Stimulated activated CD8-positive, alpha-beta memory T cell treated with anti-CD3 and anti-CD28 coated beads, Interleukin-15, amount 100 ng/mL, for 1 hour (primary cell): ENCODE measurements at places on chromosomes 2 and 18.

DNA sequence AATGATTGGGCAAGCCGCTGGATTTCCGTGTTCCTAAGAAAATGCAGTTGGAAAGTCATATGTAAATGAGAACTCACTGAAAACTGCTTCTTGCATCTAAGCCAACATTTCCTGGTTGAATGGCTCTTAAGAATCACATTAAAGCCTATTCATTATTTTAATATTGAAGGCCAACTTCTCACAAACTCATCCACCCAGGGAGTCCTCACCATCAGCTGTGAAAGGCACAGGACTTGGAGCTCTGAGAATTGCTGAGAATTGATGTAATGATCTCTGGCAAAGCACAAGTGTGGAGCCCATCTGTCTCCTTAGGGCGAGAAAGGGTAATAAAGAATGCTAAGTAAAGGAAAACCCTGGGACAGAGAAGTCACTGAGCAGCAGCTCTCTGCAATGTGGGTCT, 55.9 kb upstream of the APCDD1 start:
- no peak for DNase-seq

DNA sequence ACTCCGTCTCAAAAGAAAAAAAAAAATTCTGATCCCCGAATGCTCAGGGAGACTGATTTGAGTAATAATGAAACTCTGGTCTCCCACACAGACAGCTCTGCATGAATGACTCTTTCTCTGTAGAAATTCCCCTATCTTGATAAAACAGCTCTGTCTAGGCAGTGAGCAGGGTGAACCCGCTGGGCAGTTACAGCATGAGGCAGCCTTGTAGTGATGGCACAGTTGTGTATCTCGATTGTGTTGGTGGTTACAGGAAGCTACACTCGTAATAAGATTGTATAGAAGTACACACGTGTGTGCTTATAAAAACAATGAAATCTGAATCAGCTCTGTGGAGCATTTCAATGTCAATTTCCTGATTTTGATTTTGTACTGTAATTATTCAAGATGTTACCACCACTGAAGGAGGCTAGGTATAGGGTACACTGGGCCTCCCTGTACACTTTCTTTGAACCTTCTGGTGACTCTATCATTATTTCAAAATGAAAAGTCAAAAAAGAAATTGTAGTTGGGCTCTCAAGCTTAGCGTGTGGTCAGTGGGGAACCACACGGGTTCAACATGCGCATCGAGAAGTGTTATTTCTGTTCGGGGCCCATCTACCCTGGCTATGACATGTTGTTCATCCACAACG, 34.9 kb upstream of the ATP8B1 start:
- no peak for DNase-seq

DNA sequence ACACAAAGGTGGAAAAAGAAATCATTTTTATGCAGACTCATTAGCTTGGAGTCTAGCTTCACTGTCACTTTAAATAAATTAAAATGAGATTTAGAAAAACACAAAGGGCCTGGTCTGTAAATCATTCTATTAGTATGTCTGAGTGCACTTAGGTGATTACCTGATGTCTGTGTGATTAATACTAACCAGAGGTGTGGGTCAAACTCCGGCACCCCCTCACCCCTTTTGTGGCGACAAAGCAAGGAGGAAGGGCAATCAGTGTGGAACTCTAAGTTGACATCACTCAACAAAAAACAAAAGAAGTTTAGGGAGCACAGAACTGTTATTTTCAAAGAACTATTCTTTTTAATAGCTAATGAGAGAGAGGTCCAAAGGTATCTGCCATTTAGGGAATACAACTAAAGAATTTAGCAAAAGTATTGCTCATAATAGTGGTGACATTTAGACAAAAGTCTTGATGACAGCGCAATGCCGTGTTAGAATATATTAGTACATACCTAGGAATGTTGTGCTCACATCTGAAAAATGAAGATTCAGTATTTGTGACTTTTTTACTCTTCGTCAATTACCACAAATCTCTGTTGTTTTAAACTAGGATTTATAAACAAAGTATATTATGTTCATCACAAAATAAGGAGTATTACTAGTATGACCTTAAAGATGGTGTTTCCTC, 66.3 kb downstream of the ZEB2 start:
- no peak for DNase-seq

GRCh38 chr18:56210520-56210919, 427.9 kb downstream of the TXNL1 start:
- DNase-seq = no peak

DNA sequence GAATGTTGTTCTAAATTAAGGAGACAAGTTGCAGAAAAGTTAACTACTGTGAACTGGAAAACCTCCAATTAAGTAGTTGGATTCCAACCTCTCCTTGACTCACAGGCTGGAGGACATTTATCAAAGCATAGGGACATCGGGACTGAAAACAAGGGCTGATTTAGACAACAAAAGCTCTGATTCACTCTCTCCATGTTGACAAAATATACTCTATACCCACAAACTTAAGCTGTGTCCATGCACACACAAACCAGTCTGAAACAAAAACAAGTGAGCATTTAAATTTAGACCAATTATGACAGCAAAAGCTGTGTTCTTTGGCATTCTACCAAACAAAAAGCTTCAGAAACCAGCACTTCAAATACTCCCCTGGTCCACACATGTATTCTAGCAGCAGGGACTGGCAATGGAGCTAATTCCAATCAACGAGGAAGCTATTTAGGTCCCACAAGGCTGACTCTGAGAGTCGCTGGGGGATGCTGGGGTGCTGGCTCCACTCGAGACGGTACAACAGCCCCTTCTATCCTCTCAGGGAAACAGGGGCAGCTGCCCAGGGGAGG, 71.4 kb downstream of the NXPH2 start:
- no peak for DNase-seq

DNA sequence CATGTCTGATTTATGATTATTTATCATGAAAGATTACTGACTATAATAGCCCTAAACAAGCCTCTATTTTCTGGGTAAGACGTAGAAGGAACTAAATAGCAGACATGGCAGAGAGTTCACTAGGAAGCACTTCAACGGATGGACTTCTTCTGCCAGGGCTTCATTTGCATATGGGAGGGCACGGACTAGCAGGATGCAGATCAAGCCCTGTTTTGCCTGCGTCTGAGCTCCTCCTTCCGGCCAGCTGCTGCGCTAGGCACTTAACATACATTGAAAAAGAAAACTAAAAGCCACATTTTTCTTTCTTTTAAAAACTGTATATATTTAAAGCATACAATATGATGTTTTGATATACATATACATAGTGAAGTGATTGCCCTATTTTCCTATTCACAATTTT, 340.0 kb upstream of the MEX3C start:
- no peak for DNase-seq

- no peak for DNase-seq
Measured at GRCh38 chr2:51620796-51621195, 588.9 kb upstream of the NRXN1 start.

GRCh38 chr18:48902023-48902855, 48.5 kb downstream of the SMAD7 start:
- no peak for DNase-seq

GRCh38 chr2:192579965-192580700, 385.4 kb upstream of the TMEFF2 start:
- no peak for DNase-seq
